HS-5 (cell line): ENCODE measurements at places on chromosomes 2 and 18.

DNA sequence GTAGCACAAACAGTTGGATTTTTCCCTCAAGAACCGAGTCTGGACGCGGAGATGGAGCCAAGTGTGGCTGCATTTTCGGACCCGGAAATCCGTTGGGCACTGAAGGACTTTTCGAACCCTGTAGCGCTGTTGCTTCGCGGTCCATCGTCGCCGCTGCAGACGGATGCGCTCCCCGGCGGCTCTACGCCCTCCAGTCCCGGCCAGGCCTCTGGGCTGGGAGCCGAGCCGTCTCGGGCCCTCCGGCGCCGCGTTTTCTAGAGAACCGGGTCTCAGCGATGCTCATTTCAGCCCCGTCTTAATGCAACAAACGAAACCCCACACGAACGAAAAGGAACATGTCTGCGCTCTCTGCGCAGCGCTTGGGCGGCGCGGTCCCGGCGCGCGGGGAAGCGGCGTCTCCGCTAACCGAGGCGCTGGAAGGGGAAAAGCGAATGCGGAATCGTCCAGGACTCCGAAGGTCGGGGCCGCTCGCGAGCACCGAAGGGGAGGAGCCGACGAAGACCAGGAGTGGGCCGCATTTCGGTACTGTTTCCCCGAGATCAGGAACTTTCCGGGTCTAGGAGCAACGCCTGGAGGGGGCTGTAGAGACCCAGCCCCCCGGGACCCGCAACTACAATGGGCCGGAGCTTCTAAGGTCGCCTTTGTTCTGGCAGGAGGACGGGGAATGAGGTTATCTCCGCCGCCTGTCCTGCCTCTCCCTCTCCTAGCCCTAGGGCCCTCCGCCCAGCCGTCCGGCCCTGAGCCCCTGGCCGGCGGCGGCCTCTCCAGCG is 3.2 kb downstream of the EMX1 start:
- DNase-seq = no peak

GRCh38 chr2:202605174-202605573 is 29.6 kb upstream of the FAM117B start:
- no peak for DNase-seq

DNA sequence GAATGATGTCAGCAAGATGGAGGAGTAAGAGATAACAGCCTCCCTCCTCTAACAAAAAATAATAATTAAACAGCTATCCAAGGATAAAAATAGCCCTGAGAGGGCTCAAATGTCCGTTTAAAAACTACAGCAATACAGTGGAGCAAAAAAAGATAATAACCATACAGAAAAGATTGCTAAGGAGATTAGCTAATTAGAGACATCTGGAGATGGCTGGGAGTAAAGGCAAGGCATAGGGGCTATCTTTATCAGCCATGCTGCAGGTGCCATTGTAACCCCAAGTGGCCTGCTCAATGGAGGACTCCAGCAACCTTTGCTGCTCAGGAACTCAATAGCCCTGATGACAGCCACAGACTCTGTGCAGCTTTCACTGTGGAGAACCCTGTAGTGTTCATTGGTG is 42.7 kb downstream of the MDH1 start:
- no peak for DNase-seq

DNA sequence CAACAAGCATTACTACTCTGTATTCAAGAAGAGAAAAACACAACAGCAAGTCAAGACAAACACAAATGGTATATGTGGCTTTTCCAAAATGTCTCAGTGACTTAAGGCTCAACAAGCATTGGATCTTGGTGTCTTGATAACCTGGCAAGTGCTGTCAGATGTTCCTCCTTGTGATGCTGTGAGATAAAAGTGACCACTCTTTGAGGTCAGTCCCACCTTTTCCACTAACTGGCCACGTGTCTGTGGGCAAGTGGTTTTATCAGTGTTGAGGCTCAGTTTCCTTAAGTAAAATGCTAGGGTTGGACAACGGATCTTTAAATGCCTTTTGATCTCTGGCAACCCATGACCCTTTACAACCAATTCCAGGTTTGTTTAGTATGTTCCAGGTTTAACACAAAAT is 98.7 kb downstream of the BCL2 start:
- no peak for DNase-seq

- DNase-seq = no peak
Observed at GRCh38 chr2:31258351-31258750, 24.4 kb downstream of the EHD3 start.

DNA sequence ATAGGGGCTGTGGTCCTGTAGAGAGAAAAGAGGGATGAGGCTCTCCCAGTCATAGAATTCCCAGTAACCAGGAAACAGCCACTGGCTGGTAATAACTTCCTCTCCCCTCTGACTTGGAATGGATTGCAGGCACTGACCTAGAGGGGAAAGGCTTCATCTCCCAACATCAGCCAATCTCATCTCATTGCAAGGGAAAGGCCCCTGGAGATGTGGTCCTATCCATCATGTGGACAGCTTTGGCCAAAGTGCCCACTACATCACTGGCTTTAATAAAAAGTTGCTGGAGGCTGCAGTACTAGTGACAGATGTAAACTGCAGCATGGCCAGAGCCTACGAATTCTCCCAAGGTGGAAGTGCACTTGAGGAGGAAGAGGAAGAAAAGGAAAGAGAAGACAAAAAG is 820.5 kb upstream of the CELF4 start:
- no peak for DNase-seq

DNA sequence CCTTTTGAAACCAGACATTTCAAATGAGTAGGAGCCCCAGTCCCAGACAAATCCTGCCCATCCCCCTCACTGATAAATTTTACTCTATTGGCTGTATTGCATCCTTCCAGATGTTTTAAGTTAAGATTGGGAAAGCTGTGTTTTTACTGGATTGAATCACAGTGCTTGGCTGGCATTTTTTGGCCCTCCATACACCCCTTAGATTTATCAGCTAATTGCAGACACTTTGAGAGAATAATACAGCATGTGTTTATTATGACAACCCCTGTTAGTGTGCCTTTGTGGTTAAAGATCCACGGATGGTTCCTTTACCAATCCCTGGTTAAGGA is 74.9 kb downstream of the ANTXR1 start:
- DNase-seq = no peak

DNA sequence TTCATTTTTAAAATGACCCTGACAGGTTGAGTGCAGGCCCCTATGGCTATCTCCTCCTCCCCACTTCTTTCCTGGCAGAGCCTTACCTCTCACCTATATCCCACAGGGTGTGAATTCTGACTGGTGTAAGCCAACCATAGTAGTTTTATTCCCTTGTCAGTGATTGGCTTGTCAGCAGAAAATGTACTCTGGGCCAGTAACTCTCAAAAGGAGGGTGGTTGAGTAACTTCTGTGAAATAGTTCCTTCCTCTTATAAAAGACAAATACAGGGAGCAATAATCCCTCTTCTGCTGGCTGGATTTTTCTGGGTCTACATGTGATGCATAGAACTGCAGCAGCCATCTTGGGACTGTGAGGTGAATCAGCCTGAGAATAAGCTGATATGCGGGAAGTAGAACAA is 83.4 kb downstream of the RAPH1 start:
- no peak for DNase-seq

GRCh38 chr2:86480105-86480504 is 38.9 kb downstream of the KDM3A start:
- DNase-seq = no peak

- DNase-seq = no peak
Observed at GRCh38 chr2:50727636-50728339, 304.1 kb downstream of the NRXN1 start.

DNA sequence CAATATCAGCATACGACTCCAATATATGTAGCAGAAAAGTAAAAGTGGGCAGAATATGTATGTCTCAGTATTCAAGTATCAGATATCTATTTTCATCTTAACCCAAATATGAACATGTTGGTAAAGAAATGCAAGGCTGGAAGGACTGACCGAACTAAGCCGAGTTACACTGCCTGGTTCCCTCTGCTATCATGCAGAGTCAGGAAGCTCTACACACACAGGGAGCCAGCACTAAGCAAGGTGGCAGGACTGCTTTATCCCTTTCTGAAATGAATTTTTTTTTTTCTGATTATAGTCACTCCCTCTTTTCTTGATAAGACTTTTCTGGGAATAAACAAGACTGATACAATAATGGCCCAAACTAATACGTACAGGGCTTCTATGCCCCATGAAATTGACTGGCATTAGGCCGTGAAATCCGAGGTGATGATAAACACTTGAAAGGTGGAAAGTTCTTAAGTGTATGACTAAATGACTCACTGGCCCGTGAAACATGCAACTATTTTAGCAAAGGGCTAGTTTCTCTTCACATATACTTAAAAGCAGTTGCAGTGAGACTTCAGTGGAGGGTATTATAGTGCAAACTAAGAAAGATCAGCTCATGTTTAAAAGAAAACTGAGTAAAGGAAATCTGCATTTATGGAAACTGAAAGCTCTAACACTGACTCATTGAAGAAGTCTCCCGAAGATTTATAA is 14.9 kb downstream of the DPP4 start:
- no peak for DNase-seq

GRCh38 chr18:64259871-64260270 is 111.0 kb upstream of the LINC00305 start:
- DNase-seq = no peak

DNA sequence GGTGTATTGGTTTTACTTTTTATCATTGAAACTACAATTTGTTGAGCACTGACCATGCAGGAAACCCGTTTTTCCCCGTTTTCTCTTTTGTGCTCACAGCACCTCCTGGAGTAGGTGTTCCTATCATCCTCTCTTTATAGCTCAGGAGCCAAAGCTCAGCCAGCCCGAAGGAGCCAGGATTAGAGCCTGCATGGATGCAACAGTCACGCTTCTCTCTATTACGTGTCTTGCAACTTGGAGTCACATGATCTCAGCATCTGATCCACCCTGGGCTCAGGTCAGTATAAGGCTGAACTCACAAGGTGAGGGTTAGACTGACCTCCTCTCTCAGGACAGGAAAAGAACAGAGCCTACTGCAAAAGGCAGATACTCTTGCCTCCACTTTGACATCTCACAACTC is 150.5 kb downstream of the MBP start:
- DNase-seq = no peak

GRCh38 chr2:196336207-196336606 is 164.8 kb upstream of the STK17B start:
- DNase-seq = no peak

DNA sequence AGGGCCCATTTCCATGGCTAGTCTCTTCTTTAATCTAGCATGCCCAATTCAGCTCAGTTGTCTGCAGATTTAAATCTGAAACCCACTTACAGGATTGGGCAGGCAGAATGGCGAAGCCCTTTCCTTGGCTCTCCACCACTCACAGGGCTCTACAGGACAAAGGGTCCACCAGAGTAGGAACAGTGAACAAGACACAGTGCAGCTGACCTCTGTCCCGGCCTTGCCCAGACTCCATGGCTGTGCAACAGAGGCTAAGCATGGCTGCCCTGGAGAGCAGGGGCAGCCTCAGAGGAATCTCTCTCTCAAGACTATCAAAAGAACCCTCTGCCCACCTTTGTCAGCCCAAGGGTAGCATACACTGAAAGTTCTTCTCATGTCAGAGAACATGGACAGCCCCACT is 9.7 kb upstream of the ATP6V1B1 start:
- no peak for DNase-seq

DNA sequence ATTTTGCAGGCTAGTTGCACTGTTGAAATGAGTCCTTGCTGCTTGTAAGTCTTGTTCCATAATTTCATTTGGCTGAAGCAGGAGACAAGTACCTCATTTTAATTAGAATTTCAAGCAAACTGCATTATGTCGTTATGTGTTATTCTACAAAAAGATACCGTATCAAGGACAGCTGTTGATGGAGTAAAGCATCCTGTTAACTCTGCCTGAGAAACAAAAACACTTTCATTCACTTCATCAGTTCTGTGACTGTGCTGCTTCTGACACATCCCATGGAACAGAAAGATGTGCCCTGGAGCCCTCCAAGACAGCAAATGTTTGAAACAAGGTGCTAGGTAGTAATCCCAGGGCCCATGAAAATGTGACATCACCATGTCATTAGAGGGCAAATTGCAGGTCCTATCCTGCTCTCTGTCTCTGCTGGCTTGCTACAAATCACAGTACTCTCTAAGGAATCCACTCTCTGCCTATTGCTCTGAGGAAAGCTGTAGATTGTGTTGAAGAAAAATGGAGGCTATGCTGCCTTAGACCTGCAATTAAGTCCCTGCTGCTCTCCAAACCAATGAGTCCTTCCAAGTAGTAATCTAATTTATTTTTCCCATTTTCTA is 209.7 kb upstream of the PARD3B start:
- DNase-seq = no peak

DNA sequence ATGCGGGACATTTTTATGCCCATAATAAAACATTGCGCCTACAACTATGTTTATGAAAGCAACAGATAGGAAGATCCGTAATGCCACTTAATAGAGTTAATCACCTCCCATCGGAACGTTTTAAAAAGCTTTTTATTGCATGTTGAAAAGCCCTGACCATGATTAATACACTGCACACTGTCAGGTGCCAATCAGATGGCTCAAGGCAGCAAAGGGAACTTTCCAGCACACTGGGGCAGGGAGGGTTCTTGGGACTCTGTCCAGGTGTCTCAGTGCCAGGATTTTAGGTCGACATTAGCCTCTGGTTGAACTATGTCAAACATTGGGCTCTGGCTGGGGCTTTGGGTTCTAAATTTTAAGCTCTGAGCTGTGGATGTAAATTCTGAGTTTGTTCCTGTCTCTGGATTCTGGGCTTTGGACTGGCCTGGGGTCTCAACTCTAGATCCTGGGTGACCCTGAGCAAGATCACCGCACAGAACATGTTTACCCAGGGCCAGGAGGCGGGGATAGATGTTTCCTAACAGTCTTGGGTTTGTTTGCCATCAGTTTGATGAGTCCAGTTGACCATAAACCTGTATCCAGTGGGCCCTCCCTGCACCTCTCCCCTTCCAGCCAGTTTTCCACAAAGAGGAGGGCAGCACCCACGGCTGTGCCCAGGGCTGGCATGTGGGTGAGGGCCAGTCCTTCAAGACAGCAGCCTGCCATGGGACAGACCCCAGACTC is 262.7 kb downstream of the ATAD2B start:
- DNase-seq = no peak

DNA sequence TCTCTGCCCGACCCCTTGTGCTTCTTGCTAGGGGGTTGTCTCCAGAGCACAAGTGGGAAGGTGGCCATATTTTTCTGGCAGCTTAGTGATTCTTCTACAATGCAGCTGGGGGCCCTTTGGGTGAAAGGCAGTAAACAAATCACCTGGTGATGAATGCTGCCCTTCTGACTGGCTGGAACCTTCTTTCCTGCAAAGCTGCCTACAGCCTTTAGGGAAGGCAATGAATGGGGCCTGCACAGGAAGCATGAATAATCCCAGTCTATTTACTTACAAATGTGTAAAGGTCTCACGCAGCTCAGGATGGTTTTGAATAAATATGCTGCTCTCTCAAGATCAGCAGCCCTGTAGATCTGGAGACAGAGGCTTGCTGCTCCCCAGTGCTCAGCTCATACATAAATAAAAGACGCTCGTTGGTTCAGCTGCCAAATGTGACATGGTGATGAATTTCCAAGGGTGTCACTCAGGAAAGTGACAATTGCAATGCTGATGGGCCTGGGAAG is 289.2 kb downstream of the TDRD15 start:
- no peak for DNase-seq
